ENCODE measurements at places on chromosomes 2 and 18. TPM values are rescaled to one million over a fixed set of nuclear protein-coding genes. Genes with fewer than 3 reads are reported as not detected.

DNA sequence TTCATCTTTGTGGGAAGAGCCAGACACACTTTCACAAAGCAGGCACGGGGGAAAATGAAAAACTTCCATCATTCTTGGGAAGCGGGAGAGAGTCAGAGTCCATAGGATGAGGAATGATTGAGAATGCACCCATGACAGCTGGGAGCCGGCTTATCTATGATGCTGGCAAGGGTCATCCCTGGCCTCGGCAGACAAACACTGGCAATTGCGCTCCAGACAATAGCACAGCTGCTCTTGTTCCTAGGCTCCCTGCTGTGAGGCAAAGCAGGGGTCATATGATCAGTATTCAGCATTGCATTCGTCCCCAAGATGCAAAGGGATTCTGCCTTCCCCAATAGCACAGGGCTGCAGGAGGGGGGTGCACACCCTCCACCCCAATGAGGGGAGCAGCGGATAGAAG is 33.0 kb downstream of the CYRIA start:
- no peak for ATAC-seq

DNA sequence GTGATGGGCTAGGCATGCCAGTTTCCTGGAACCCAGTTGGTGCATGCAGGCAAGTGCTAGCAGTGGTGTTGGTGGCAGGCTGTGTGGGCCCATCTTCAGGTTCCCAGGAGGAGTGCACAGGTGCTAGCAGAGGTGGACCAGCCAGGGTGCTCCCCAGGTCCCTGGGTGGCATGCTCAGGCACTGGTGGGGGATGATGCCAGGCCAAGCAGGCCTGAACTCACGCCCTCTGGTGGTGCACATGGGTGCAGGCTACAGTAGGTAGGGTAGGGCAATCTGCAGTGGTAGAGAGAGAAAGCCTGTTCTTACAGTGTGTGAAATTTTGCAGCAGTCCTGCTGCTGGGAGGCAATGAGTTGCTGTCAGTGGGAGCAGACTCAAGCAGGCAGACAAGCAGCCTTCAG is 1651.8 kb downstream of the DPP10 start:
- no peak for ATAC-seq

DNA sequence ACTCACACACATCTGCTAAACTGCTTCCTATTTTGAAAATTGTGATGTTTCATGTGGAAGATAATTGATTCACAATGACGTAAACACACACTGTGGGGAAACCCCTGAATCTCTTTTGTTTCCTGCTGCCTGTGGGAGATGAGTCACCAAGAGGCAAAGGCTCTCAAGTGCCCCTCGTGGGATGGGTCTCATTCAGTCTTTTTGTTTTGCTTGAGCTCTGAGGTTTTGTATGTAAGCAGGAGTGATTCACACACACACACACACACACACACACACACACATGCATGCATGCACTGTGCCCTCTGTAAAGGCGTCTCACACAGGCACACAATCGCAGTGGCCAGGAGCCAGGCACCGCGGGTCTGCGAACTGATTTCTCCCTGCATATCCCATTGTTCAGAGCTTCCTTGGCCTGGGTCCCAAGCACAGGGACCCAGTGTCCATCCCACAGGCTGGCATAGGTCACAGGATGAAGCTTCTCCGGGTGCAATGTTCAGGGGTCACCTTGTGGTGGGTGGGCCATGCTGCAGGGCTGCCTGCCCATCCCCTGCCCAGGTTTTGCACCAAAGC is 12.1 kb upstream of the ARHGEF4 start:
- ATAC-seq: no peak

Gene VAMP5
- total RNA-seq: 51.4 TPM

GRCh38 chr18:51754566-51754965 is 557.1 kb upstream of the MEX3C start:
- no peak for ATAC-seq

DNA sequence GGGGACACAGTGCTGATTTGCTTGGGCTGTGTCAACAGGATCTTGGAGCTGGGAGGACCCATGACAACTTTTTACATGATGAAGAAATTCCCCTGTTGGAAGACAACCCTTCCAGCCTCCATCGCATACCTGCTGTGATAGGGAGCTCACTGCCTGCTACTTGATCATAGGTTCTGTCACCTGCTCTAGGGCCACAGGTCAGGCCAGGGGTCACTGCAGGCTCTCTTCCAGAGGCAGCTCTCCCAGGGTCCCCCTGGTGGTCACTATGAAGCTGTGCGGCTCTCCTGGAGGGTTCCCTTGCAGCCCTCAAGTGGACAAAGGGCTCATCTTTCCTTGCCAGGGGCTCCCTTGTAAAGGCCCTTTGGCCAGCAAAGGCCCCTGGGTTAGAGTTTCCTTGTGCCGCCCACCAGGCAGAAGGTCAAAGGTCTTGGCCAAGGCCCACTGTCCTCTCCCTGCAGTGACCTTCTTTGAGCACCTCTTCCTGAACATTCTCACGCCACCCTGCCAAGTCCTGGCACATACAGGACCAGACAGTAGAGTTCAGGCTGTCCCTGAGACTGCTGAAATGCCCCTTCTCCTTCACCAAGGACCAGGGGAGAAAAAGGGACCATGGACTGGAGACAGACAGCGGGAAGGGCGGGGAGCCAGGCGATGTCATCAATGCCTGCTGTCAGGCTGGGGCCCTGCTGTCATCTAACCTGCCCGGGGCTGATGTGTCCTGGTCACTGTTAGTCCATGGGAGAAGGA is 345.1 kb downstream of the DYSF start:
- ATAC-seq: no peak

Gene TUBA3E
- total RNA-seq: not detected

DNA sequence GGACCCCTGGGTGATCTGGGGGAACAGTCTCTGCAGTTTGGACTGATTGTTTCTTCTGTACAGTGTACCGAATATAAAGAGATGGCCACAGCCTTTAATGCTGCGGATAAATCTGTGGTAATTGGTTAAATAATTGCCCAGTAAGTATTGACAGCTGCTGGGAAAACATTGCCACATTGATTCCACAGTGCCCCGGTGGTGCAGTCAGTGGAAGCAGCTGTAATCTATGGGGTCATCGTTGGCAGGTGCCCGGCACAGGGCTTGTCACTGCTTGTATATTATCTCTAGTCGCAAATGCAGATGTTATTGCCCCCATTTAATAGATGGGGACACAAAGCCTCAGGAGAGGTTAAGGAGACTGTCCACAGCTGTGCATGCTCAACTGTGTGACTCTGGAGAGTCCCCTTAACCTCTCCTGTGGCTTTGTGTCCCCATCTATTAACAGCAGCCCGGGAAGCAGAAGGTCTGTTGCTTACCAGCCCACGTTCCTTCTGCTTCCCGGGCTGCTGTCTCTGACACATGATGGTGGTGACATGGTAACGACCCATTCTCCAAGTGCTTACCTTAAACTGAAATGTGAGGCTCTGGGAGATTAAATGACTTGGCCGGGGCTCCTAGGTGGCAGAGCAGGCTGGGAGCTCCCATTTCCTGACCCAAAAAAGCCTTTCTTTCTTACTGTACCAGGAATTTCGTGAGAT is 76.9 kb downstream of the NCK2 start:
- ATAC-seq: no peak

Gene RAB31
- total RNA-seq: 159 TPM

GRCh38 chr2:165648801-165649200 is 145.2 kb downstream of the GALNT3 start:
- no peak for ATAC-seq

- ATAC-seq: no peak
Measured at GRCh38 chr2:237453671-237454070, 33.4 kb upstream of the MLPH start.

Gene MAPK4
- total RNA-seq: 13.7 TPM

Gene NXPH2
- not detected for total RNA-seq

DNA sequence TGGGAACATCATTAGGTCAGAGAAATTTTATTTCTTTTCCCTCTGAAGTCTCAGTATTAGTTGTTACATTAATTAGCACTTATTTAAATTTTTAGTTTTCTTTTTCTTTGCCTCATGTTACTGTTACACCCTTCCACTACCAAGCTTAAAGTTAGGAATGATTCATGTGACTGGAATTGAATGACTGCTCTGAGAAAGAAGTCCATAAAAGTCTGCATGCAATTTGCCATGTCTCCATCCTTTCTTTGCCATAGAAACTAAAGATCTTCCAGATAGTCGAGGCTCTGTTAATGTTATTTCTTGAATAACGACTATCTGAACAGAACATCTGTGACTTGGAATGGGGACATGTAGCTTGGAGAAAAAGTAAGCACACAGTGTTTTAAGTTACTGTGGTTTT is 1269.8 kb upstream of the PIK3C3 start:
- no peak for ATAC-seq

GRCh38 chr2:122062506-122062905 is 307.1 kb downstream of the TSN start:
- ATAC-seq: no peak

- no peak for ATAC-seq
Measured at GRCh38 chr2:83899271-83899670, 559.8 kb downstream of the SUCLG1 start.

DNA sequence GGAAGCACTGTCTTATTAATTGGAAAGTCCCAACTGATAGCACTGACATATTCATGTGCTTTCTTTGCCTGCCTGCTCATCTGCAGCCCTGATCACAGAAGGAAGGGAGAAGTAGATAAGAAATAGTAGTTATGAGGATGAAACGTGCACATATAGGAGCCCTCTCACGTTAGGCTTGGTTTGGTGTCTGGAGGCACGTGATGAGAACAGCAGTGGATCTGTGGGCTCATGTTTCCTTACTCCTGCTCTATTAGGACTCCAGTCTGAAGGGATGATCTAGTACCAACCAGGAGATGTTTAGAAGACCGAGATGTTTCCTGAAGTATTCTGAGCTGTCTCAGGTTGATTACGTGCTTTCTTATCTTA is 84.9 kb downstream of the MAP4K4 start:
- ATAC-seq: no peak

Gene SRBD1
- total RNA-seq: 10.9 TPM

GRCh38 chr18:3230401-3231334 is 10.9 kb upstream of the MYOM1 start:
- ATAC-seq: no peak

GRCh38 chr18:4146797-4147196 is 308.3 kb downstream of the DLGAP1 start:
- no peak for ATAC-seq

Gene SF3B6
- total RNA-seq: 96.8 TPM

DNA sequence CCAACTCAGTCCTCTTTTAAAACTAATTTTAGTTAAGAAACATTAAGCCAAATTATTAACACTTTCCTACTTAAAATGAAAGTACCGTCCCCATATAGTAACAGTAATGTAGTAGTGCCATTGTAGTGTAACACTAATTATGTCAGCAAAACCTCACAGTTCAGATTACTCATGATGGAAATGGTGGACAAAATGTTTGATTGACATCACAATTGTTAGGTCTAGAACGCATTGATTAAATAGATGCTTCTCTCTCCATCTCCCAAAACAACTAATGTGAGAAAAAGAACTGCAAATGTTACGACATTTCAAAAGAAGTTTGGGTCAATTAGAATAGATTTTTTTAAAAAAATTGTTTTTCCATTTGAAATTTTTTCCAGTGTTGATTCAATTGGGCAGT is 1.2 kb upstream of the ATF2 start:
- no peak for ATAC-seq

Gene TEKT4
- total RNA-seq: not detected

DNA sequence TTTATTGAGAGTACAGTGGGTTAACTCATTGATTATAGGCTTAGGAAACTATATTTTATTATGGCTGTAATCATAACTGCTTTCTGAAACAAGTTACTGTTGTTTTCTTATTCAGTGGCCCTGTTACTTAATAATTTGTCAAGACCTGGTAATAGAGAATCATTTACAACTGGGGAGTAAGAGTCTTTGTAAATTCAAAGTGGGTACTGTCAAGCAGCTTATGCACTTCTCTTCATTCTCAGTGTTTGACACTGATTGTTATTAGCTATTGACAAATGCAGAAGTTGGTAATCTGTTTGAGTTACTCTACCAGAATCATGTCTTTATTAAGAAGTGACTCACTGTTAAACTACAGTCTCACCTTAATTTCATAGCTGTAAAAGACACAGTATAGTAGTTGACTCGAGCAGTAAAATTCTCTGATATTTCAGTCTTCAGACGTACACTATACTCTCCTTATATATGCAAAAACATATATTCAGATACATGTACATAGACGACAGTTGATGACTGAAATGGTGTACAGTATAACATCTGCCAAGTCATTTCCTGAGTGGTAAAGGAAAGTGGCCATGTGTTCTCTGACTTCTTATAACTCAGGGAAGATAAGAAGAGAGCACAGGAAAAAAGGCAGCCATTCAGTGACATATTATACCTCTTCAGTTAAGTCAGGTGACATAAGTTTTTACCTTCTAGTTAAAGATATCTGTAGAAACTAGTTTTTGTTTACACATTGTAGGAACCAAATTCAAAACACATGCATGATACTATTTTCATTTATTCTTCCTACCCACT is 36.0 kb upstream of the TTC27 start:
- ATAC-seq: no peak

GRCh38 chr2:33478968-33479731 is 2.7 kb downstream of the RASGRP3 start:
- ATAC-seq: no peak

GRCh38 chr2:181457121-181457740 is at the start of gene ITGA4:
Gene ITGA4, plus strand, starts transcription at chr2:181457386. Its CDS starts 269 bp downstream, at chr2:181457655.
- peak; percentile 89 for ATAC-seq

- ATAC-seq: no peak
Measured at GRCh38 chr2:230650585-230651137, 62.0 kb upstream of the CAB39 start.

DNA sequence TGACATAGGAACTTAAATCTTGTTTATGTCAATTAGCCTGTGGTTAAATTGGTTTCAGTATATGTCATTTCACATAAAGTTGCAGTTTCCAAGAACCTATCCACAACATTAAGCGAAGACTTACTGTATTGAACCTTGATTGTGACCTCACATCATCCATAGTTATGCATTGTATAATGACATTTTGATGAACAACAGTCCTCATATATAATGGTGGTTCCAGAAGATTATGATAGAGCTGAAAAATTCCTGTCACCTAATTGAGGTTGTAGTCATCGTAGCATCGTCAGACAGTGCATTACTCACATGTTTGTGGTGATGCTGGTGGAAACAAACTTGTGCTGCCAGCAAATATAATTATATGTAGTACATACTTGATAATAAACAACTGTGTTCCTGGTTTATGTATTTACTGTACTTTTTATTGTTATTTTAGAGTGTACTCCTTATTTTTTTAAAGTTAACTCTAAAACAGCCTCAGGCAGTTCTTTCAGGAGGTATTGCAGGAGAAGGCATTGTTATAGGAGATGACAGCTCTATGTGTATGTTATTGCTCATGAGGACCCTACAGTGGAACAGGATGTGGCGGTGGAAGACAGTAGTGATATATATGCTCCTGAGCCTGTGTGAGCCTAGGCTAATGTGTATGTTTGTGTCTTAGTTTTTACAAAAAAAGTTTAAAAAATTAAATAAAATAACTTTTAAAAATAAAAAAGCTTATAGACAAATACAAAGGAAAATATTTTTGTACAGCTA is 56.6 kb downstream of the UBE2E3 start:
- no peak for ATAC-seq

All from gastroesophageal sphincter (tissue), 4 donors.